G401 (cell line): ENCODE measurements at places on chromosomes 13 and 19. TPM values are rescaled to one million over a fixed set of nuclear protein-coding genes. Genes with fewer than 3 reads are reported as not detected.

DACH1 gene
- not detected in 2 replicates for total RNA-seq

ZNF253 gene
- 0.12 and 1.0 TPM in 2 replicates for total RNA-seq

MCEMP1 gene
- not detected in 2 replicates for total RNA-seq

KLF16 gene
- total RNA-seq: 27.9 and 29.2 TPM in 2 replicates

EDNRB gene
- not detected in 2 replicates for total RNA-seq

APOC1 gene
- total RNA-seq: 182 and 412 TPM in 2 replicates

SNRPD2 gene
- 394 and 514 TPM in 2 replicates for total RNA-seq

KLHL1 gene
- not detected in 2 replicates for total RNA-seq

MAP3K10 gene
- total RNA-seq: 13.8 and 21.7 TPM in 2 replicates

FGF22 gene
- total RNA-seq: not detected in 2 replicates

LILRA2 gene
- total RNA-seq: not detected in 2 replicates

MCF2L gene
- total RNA-seq: 2.8 and 4.7 TPM in 2 replicates

ADGRE2 gene
- not detected in 2 replicates for total RNA-seq

EMC10 gene
- 104 and 113 TPM in 2 replicates for total RNA-seq

ALOX5AP gene
- total RNA-seq: not detected in 2 replicates

F2RL3 gene
- total RNA-seq: not detected in 2 replicates

DCLK1 gene
- not detected in 2 replicates for total RNA-seq

VSTM1 gene
- total RNA-seq: 0.71 TPM in 1 of 2 replicates, not detected in the other

ATP4B gene
- total RNA-seq: not detected in 2 replicates

KLK2 gene
- total RNA-seq: not detected in 2 replicates

FUT6 gene
- total RNA-seq: not detected in 2 replicates

CCDC122 gene
- not detected in 2 replicates for total RNA-seq

CYP2A7 gene
- not detected in 2 replicates for total RNA-seq

MEDAG gene
- not detected in 2 replicates for total RNA-seq

MRPS31 gene
- total RNA-seq: 20.3 and 42.3 TPM in 2 replicates

ALG5 gene
- 7.4 and 14.7 TPM in 2 replicates for total RNA-seq

SBSN gene
- not detected in 2 replicates for total RNA-seq

TRAPPC2B gene
- total RNA-seq: 18.6 and 19.0 TPM in 2 replicates

ZNF850 gene
- 2.6 and 3.8 TPM in 2 replicates for total RNA-seq

ZNF534 gene
- not detected in 2 replicates for total RNA-seq

ZSWIM9 gene
- 3.1 and 3.6 TPM in 2 replicates for total RNA-seq

N4BP2L1 gene
- 0.47 and 0.80 TPM in 2 replicates for total RNA-seq

PRSS57 gene
- total RNA-seq: not detected in 2 replicates

CPB2 gene
- not detected in 2 replicates for total RNA-seq

GIPC3 gene
- not detected in 2 replicates for total RNA-seq

FAAP24 gene
- total RNA-seq: 2.9 and 13.2 TPM in 2 replicates

RASAL3 gene
- not detected in 2 replicates for total RNA-seq

IGFL4 gene
- total RNA-seq: not detected in 2 replicates

CHERP gene
- total RNA-seq: 3.3 and 4.6 TPM in 2 replicates

F10 gene
- not detected in 2 replicates for total RNA-seq

CLEC11A gene
- 91.4 and 132 TPM in 2 replicates for total RNA-seq

CGB5 gene
- total RNA-seq: not detected in 2 replicates

CLIP3 gene
- total RNA-seq: 0.37 TPM in 1 of 2 replicates, not detected in the other

CLDN10 gene
- total RNA-seq: not detected in 2 replicates

PDE4C gene
- total RNA-seq: 11.1 and 17.0 TPM in 2 replicates

MPND gene
- 29.5 and 51.3 TPM in 2 replicates for total RNA-seq

DPF1 gene
- 1.9 and 7.0 TPM in 2 replicates for total RNA-seq

DIAPH3 gene
- total RNA-seq: 13.7 and 31.3 TPM in 2 replicates

AMER2 gene
- not detected in 2 replicates for total RNA-seq

HOMER3 gene
- 25.0 and 57.7 TPM in 2 replicates for total RNA-seq

AXL gene
- 21.0 and 22.4 TPM in 2 replicates for total RNA-seq

MAB21L1 gene
- total RNA-seq: not detected in 2 replicates

RGL3 gene
- total RNA-seq: not detected in 2 replicates

CEACAM7 gene
- total RNA-seq: not detected in 2 replicates

TMEM150B gene
- 1.9 TPM in 1 of 2 replicates, not detected in the other for total RNA-seq

ZNF93 gene
- total RNA-seq: not detected in 2 replicates

LILRB4 gene
- total RNA-seq: not detected in 2 replicates
